ENCODE measurements at places on chromosomes 2 and 18. TPM values are rescaled to one million over a fixed set of nuclear protein-coding genes. Genes with fewer than 3 reads are reported as not detected.

- no peak for DNase-seq
These were observed 14.3 kb upstream of the MAP3K2 start for GRCh38 chr2:127401757-127402695.

NEU4 gene
- 0.23 TPM for total RNA-seq

DNA sequence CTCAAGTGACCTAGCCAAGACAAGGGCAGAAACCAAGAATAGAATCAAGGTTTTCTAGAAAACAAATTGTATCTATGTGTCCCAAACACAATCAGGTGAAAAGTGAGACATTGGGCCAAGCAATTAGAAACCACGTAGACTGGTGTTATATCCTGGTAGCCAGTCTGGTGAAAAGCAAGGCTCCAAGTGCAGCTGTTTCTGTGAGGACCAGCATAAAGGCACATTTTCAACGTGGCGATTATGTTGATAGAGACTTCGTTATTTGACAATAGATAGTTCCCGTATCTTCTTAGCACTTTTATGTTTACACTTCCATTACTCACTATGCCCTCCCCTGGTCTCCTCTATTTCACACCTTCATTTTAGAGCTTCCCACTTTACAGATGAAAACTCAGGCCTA is 103.2 kb upstream of the ZFP36L2 start:
- no peak for DNase-seq

TBR1 gene
- total RNA-seq, result not detected

GRCh38 chr18:49585781-49586663 is 24.2 kb downstream of the LIPG start:
- DNase-seq, result no peak

GRCh38 chr2:164449706-164450105 is 171.6 kb downstream of the GRB14 start:
- DNase-seq, result no peak

GRCh38 chr2:151237422-151238025 is 24.1 kb downstream of the RBM43 start:
- no peak for DNase-seq

DNA sequence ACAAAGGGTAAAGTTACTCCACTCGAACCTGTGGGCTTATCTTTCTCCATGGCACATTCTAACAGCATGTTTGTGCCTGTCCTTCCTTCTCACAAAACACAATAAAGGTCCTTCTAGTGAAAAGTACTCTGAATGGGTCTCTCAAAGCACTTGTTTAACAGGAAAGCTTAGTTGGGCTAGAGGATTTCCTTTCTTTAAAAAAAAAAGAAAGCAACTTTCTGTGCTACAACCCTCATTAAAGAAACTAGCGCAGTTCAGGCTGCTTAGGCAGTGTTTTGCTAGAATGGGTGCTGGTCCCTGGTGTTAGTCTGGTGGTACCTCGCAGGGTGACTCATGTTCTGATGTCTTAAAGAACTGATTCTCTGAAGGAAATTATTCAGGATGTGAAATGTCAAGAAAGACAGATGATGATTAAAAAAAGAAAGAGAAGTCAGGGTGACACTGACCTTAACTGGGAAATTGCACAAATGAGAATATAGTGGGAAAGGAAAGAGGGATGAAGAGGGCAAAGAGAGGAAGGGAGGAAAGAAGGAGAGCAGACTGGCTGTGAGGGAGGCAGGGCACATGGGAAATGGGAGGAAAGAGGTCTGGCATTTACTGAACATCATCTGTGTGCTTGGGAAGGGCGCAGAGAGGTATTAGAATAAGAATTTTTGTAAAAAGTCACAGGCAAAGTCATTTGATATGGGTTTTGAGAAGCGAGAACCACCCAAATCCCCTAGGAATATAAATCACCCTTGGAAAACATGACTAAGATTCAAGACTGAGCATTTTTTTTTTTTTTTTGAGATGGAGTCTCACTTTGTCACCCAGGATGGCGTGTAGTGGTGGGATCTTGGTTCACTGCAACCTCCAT is 74.9 kb downstream of the ATP8B1 start:
- no peak for DNase-seq

IL36G gene
- total RNA-seq, result not detected

RNF152 gene
- 21.2 TPM for total RNA-seq

DNA sequence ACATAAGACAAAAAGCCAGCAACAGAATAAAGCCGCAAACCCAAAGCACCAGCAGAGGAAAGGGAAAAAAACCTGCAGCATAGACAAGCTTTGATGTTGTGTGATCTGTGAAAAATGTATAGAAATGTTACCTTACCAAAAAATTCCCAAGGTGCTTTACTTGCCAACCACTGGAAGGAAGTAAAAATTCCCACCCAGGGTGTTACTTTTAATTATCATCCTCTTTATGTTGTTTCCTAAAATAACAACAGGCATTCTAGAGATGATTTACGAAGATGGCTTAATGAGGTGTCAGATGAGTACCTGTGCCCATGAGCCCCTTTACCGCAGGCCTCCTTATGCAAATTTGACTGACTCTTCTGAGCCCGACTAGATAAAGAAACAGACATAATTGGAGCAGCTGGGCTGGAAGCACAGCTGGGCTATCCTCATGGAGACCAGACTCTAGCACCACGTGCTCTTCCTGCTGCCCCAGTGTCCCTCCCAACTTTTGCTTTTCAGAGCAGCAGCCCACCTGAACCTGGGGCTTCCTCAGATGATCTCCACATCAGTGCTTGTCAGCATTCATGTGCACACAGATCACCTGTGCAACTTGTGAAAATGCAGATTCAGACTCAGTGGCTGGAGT is 41.5 kb downstream of the SRSF7 start:
- DNase-seq, result no peak

- DNase-seq, result no peak
These were observed 68.3 kb downstream of the REV1 start for GRCh38 chr2:99421469-99421868.

DNA sequence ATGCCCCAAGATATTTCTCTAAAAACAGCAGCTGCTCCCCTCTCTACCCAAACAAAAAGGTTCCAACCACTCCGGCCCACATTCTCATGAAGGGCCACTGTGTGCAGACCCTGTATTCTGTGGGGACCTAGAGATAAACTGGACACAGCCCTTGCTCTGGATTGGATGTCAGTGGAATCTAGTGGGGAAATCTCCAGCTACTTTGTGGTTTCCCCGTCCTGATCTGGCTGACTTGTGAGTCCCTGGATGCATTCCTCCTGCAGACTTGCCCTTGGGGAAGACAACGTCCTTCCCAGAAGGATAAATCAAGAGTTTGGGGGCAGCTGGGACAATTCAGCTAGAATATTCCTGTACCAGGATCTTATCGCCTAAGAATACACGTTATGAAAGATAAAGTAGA is 151.1 kb downstream of the FSHR start:
- no peak for DNase-seq

- no peak for DNase-seq
These were observed 225.0 kb upstream of the RAB6C start for GRCh38 chr2:129754421-129754820.

GRCh38 chr2:236078297-236079255 is 89.6 kb downstream of the GBX2 start:
- peak; percentile 48 for DNase-seq

DGUOK gene
- 34.4 TPM for total RNA-seq

- no peak for DNase-seq
These were observed 124.8 kb downstream of the COL6A3 start for GRCh38 chr2:237289139-237289538.

DNA sequence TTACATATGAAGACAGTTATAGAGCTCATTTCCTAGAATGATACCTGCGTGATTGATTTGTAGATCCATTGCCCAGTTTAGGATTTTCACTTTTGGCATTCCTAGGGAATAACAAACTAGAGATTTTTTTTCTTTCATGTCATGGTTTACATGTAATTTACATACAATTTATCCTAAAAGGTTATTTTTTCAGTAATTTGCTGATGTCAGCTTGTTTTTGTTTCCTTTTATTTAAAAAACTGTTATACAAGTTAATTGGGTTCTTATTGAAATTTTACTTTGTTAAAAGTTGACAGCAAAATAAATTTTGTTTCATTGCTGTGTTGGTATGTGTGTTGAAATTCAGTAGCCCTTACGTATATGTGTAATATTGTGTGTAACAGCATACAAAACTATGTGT is 23.4 kb downstream of the MTX2 start:
- DNase-seq, result no peak

DNA sequence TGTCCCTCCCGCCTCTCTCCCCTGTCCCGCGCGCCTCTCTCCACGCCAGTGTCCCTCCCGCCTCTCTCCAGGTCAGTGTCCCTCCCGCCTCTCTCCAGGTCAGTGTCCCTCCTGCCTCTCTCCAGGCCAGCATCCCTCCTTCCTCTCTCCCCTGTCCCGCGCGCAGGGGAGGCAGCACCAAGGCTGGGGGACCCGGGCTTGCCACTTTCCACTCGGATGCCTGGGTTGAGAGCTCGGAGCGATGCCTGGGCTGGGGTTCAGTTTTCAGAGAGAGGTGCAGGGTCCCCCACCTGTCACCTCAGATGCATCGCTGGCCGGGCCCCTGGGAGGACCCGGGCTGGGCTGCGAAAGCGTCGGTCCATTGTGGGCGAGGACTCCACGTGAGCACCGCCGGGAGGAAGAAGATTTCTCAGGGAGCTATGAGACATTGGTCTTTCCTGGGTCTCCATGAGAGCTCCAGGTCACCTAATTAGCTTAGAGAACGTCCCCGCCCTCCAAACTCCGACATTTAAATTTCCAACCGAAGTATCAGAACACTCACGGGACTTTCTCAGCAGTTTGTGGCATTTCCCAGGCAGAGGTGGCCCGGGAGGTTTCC is 2.1 kb downstream of the FBLN7 start:
- DNase-seq, result peak; percentile 58

PLEKHA3 gene
- 36.6 TPM for total RNA-seq

DNA sequence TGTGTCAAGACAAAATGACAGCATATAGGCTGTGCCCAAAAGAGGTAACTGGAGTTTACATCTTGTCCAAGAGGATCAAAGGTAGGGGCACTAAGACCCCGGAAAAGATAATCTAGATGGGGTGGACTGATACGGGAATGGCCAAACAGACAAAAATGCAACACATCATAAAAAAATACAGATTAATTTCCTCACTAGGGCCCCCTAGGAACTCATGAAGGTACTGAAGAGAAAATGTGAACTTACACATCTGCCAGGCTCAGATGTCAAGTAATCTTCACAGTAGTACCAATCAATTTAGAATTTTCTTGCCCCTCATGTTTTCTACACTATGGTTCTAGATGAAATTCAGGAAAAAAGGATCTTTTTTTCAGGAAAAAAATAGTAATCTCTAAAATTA is 115.6 kb upstream of the REG3A start:
- no peak for DNase-seq

ATG16L1 gene
- total RNA-seq, result 26.6 TPM

CSRNP3 gene
- 1.9 TPM for total RNA-seq

DNA sequence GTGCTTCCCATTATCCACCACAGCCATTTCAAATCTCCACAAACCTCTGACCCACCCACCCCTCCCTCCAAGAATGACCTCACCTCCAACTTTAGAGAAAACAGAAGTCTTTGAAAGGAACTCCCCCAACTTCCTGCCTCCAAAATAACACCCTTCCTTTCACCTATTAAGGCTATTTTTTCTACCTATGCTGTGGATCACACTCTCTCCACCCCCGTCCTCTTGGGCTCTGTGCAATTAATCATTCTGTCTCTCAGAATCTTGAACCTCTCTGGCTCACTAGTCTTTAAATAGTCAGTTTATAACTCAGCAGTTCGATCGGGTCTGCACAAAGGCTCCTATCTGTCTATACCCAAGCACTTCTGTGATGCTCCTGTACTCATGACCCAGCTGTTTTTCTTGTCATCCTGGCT is 37.3 kb upstream of the XPO1 start:
- no peak for DNase-seq

- DNase-seq, result no peak
These were observed 138.5 kb upstream of the SLC35G4 start for GRCh38 chr18:11470941-11471340.

GRCh38 chr2:237474931-237475703 is 11.9 kb upstream of the MLPH start:
- DNase-seq, result peak; percentile 94

DNA sequence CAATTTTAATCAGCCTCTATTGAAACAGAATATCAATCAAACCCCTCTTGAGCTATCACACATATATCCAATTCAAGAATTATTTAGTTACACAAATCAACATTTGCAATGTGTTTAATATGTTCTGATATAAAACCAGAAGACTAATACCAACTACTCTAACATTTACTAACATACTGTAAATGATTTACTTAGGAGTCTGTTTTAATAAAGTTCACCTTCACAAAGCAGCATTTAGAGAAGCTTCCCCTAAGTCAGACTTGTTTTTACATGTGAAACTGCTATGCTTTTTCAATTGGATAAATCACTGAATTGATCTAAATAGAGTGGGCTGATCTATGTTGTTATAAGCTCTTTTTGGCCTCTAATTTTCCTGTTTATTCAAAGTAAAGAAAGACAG is 18.3 kb downstream of the COL4A3 start:
- no peak for DNase-seq

PID1 gene
- 51.4 TPM for total RNA-seq

- no peak for DNase-seq
These were observed 482.7 kb upstream of the POU3F3 start for GRCh38 chr2:104371087-104371781.

GRCh38 chr2:209473930-209474419 is 50.1 kb downstream of the MAP2 start:
- no peak for DNase-seq

- DNase-seq, result no peak
These were observed 16.9 kb upstream of the CCDC102B start for GRCh38 chr18:68780802-68781635.

DNA sequence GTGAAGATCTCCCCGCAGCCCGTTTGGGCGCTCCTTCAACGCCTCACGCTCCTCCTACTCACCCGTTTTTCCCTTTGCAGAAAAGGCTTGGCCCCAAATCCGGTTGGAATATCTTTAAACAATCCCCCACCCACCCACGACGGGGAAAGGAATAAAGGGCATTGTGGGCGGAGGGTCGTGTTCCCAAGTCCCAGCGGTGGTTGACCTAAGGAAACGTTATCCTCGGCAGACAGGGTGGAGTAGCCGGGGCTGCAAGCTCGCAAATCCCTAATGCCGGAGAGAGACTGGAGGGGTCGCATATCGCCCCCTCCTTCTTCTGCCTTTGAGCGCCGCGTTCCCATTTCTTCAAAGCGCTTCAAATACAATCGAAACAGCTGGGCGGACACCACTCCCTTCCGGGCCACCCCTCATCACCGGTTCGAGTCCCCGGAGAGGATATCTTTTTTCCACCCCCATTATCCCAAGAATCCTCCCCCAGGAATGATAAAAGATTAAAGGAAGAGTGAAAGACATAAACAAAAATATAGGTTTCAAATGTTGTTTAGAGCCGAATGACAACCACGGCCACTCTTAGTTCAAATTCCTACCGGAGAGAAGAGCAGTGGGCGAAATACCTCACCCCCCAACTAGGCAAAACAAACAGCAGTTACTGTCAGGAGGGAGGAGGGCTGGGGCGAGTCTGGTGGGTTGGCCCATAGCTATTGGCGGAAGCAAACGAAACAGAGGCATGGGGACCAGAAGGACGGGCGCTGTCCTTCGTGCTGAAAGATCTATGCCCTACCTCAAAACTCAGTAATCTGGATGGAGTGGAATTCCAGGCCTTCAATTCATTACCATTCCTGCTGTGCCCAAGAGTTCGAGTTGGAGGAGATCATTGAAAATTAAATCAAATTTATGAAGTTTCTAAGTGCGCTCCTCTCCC is 2.8 kb upstream of the GAD1 start:
- no peak for DNase-seq

DNAJB2 gene
- 79.4 TPM for total RNA-seq

- no peak for DNase-seq
These were observed 28.9 kb downstream of the PPP3R1 start for GRCh38 chr2:68223419-68223818.

Data from upper lobe of right lung (tissue), 1 donor.